ENCODE measurements at places on chromosomes 3 and 15.
A peak's percentile ranks its signal among the peaks of the same experiment; 100 is the strongest.

DNA sequence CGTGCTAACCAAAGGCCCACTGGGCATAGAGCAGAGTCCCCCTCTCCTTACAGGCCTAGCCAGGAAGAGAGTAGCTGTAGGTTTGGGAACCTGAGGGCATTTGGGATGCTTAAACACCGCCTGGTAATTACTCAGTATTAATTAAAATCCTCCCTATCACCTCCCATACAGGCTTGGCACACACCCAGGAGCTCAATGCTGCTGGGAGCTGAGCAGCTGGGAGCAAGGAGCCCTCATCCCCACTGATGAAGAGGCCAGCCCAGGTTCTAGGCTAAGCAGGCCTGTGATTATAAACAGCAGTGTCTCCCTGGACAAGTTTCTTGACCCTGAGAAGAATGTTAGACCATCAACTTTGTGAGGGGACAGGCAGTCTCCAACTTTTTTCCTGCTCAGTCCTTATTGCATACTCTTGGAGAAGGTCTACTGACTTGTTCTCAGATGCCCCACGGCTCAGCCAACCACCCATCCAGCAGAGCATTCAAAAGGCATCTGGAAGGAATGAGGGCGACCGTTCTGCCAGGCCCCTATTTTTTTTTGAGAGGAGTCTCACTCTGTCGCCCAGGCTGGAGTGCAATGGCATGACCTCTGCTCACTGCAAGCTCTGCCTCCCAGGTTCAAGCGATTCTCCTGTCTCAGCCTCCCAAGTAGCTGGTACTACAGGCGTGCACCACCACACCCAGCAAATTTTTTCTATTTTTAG lies 1.3 kb upstream of the PRKAR2A start:
- no peak for DNase-seq

DNA sequence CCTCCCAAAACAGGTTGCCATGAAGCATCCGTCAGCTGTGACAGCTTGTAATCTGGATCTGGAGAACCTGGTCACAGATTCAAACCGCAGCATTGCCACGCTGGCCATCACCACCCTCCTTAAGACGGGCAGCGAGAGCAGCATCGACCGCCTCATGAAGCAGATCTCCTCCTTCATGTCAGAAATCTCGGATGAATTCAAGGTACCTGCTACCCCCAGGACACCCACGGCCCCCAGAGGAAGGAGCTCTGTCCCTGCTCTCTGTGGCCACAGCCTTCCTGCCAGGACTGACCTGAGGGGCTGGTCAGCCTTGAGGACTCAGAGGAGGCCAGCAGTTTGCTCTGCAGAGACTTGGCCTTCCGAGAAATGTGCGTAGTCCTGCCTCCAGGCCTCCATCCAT lies 11.2 kb downstream of the COPG1 start:
- no peak for DNase-seq

DNA sequence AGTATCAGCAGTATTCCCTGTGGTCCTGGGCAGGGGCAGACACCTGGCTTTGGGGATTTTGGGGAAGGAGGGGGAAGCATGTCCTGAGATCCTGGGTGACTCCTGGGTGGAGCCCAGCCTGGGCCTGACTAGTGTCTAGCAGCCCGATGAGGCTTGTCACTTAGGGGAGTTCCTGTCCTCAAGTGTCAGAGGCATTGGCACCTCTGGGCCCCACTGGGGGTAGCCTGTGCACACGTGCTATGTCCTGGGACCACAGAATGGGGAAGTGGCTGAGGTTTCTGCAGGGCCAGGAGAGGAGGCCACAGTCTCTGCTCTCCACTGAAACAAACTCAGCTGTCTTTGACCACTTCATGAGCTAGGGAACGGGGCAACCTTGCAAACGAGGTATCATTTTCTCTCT lies 31.5 kb upstream of the ADCY5 start:
- no peak for DNase-seq

GRCh38 chr3:152087153-152087552 lies 181.6 kb upstream of the MBNL1 start:
- DNase-seq = no peak

GRCh38 chr15:67017311-67017710 lies 48.1 kb upstream of the SMAD3 start:
- no peak for DNase-seq

DNA sequence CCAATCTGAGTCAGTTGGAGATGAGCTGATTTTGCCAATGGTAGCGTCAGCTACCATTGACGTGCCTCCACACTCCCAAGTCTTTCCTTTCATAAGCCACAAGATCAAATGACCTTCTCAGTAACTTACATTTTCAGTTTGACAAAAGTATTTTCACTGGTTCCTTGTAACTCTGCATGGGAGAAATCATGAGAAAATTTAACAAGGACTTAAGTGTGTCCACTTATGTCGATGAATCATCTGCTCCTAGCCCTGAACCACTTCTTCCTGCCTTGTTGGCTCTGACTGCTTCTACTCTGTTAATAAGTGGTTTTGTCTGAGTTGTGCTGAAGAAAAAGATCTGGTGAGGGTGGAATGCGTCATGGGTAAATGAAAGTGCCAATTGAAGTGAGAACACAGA lies 101.2 kb downstream of the NFKBIZ start:
- DNase-seq = no peak

GRCh38 chr15:52112203-52112750 lies 298 bp downstream of the BCL2L10 start:
- DNase-seq = peak; percentile 30

DNA sequence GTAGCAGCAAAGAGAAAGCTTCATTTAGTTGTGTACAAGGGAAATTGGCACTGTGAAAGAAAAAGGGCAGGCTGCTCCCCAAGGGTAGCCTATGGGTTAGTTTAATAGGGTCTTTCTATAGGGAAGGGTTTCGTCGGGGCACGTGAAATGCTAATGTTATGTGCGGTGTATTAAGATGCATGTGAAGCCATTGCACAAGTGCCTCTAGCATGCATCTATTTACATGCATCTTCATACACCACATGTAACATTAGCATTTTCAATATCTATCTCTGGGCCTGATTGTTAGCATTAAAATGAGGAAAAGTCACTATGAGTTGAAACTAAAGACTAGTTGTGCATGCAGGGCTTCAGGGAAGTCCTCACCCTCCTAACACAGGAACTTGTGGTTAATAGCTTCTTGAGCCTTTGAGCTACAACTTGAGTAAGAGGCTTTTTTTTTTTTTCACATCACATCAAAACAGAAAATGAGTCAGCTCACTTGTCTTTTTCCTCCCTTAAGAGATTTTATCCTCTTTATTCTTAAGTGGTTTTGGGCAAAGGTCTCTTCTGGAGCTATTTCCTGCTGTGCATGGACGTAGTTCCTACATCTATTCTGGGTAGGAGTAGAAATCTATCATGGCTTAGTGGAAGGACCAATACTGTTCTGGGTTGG lies 613.4 kb downstream of the ZPLD1 start:
- DNase-seq = no peak

- DNase-seq = no peak
Measured at GRCh38 chr3:154889227-154889634, 190.9 kb upstream of the MME start.

- no peak for DNase-seq
Measured at GRCh38 chr3:53936347-53936746, 44.7 kb upstream of the SELENOK start.

- DNase-seq = no peak
Measured at GRCh38 chr15:45665261-45665660, 30.4 kb downstream of the SQOR start.

- DNase-seq = no peak
Measured at GRCh38 chr3:183490653-183491052, 62.2 kb upstream of the MCF2L2 start.

DNA sequence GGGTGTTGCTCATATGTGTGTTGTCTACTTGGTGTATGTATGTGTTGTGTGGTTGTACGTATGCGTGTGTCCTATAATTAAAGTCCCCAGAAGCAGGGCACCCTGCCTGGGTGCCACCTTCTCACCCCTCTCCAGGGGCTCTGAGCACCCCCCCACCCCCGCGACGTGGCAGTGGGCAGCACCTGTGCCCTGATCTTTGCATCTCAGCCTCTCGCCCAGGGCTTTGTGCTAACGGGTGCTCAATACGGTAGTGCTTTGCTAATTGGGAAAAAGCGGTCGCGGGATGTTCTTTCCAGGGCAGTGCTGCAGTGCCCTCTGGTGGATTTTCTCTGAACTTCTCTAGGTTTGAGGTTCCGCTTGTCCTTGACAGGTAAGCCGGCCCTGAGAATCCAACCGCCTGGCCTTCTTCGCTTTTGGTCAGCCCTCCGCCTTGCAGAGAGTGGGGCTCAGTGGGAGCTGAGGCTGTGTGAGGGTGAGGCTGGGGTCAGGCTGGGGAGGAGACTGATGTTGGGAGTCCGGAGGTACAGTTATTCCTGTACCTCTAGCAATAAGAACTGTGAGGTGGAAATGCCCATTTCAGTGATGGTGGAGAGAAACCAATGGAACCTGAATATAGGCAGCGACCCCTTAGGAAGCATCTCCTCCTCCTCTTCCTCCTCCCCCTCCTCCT lies 17.6 kb upstream of the EPHB3 start:
- DNase-seq = peak; percentile 58

DNA sequence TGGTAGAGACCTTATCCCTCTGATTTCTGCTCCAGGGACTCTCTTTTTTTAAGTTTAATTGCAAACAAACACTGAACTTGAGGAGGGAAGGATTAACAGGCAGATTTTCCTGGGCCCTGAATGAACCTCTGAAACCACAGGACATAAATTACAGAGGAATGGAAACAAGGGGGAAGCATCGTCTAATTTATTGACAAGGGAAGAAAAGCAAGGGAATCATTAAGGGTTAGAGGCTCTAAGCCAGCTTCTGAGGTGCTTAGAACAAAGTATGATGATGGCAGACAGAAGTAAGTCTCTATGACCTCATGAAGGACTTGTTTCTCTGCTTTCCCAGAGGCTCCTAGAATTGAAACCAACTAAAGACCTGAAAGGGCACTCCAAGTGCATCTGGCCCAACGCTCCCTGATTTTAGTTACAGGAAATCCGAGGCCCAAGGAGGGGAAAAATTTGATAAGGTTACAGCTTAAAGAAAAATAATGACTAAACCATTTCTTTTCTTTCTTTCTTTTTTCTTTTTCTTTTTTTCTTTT lies 244.7 kb upstream of the NR2E3 start:
- DNase-seq = no peak

GRCh38 chr3:155386919-155387318 lies 93.4 kb upstream of the STRIT1 start:
- no peak for DNase-seq

GRCh38 chr3:64120876-64121275 lies 97.6 kb upstream of the PSMD6 start:
- DNase-seq = no peak

DNA sequence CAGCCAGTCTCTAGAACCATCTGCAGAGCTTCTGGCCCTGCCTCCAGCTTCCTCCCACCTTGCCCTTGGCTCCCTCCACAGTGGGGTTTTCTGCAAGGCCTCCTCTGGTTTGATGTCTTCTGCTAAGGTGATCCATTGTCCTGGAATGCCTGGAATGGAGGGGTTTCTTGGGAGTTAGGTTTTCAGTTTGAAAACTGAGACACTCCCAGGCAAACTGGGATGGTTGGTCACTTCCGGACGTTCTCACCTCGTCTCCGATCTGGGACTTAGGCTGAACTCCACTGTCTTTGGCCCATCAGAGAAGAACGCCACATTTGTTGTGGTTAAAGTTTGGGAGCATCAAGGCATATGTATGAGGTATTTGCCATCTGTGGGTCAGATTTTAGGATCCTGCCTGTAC lies 77.4 kb upstream of the KLHL25 start:
- no peak for DNase-seq

GRCh38 chr3:107928084-107928445 lies 162.8 kb downstream of the CD47 start:
- DNase-seq = no peak

DNA sequence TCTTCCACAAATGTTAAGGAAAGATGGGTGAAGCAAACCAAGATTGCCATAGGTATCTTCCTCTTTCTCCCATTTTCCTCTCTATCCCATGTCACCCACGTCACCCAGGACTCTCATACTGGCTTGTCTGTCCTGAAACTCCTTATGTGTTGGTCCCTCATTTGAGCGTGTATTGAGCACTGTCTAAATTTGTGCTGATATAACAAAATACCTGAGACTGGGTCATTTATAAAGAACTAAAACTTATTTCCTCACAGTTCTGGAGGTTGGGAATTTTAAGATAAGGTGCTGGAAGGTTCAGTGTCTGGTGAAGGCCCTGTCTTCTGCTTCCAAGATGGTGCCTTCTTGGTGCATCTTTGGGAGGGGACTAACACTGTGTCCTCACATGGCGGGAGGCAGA lies 186.9 kb upstream of the SLC24A5 start:
- DNase-seq = no peak

GRCh38 chr3:71464613-71465012 lies 118.9 kb downstream of the FOXP1 start:
- no peak for DNase-seq

- no peak for DNase-seq
Measured at GRCh38 chr3:186915806-186916796, 14.2 kb upstream of the ST6GAL1 start.

GRCh38 chr15:58267051-58267450 lies 128.9 kb downstream of the AQP9 start:
- DNase-seq = no peak

DNA sequence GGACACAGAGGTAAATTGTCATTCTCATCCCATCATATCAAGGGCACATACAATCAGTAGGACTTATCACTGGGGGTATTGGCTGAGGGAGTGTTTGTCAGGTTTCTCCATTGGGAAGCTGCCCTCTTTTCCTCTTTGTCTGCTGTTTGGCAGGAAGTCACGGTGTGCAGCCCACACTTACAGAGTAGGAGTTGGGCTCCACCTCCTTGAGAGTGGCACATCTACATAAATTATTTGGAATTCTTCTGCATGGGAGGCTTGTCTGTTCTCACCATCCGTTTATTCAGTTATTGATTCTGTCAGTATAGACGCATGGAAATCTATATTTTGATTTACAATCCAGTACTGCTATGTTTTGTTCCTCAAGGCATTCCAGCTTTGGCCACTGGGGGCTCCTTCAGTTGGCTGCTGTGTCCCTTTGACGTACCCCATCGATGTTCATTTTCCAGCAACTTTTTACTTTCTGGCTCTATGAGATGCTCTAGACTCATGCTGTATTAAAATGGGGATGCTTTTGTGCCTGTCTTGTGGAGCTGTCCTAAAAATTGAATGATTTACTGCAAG lies 200.3 kb downstream of the SLCO3A1 start:
- DNase-seq = no peak

DNA sequence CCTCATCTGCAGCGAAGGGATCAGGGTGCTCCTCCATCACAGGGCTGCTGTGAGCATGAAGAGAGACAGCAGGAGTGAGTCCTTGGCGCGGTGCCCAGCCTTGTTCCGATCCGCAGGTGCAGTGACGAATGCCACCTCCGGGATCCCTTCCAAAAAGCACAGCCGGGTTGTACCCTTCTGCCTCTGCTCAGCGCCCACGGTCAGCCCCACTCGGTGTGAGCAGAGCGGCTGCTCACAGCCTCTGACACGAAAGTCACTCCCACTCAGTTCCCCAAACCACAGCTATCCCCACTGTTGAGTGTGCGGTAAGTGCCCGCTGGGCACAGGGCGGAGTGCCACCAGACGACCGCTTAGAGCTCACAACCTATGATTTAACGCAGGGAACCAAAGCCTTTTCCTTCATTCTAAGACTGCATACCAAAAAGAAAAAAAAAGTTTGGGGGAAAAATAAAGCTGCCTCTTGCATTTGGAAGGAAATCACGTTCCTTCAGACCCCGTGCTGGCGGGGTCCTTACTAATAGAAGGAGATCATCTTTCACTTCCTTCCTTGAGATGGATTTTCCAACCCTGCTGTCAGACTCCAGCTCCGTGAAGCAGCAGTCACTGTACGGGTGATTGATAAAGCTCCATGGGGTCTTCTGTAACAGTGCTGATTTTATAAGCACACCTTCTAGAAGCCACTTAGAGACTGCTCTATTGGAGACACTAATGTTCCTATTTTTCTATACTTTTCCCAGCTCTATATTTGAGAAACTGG lies 34.7 kb upstream of the TUBGCP5 start:
- no peak for DNase-seq

- no peak for DNase-seq
Measured at GRCh38 chr3:100075851-100076730, 38.2 kb downstream of the FILIP1L start.

Data from T follicular helper cell (primary cell).